Stimulated activated CD4-positive, alpha-beta T cell treated with anti-CD3 and anti-CD28 coated beads, Interleukin-15, amount 100 ng/mL, for 48 hours (primary cell): ENCODE measurements at places on chromosomes 6 and 20.

GRCh38 chr20:47931443-47931842 lies 146.2 kb upstream of the SULF2 start:
- DNase-seq, result no peak

DNA sequence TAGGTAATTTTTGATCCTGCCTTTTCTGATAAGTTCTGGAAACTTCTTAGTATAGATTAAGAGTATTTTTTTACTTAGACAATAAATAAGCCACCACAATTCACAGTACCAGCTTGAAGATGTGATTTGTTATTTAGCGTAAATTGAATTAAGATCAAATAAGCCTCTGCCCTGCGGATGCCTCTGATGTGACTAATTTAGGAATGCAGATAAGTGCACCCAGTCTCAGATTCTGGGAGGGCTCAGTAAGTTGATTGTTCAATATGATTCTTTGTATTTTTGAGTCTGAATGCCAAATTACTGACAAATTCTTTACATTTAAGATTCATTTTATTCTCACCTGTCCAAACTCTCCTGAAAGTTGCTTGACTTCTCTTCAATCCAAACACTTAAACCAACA lies 147.5 kb downstream of the THBS2 start:
- no peak for DNase-seq

DNA sequence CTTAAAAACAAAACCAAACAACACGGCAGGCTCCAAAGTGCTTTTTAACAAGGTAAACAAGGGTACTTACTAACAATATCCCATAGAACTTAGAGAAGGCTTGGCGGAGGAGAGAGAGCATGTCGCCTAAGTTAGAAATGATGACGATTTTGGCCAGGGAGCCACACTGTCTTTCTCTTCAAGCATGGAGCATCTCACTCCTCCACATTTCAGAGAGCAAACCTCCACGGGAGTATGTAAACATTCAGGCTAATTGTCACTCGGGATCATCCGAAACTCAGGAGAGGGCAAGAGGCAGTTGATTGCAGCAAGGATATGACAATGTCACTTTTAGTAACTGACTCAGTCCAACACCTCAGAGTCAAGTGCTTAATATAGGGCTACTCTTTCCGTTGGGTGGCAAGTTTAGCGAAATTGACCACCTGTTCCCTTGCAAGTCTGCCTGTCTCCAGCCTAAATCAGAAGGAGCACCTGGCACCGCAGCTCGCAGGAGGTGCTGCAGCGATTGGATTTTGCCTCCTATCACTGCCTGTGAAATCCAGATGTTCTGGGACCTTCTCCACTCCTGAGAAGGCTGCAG lies 65.8 kb upstream of the RPS6KA2 start:
- DNase-seq, result no peak

DNA sequence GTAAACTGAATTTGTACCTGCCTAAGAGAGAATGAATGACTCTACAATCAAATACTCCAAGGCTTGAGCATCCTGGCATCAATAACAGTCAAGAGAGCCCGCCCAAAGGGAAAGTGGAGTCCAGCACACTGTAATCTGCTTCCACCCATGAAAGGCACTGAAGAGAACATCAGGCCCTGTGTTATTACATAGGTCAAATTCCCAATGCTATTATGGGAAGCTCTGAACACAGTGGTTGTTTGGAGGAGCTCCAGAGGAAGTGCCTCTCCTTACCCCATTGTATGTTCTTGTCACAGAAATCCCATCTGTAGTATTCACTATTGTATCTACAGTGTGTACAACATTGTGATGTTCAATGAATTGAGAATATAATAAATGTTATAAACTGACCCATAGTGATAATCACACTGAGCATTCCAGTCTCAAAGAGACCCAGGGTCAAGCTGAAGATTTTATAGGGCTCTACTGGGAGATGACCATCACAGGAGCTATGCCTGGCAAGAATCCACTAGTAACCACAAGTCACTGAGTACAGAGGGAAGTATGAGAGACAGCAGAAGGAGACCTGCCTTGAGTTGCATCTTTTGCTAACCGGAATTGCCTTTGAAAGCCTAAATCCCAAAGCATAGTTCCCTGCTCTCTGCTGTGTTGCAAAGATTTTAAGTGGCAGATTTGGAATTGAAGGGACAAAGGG lies 446.7 kb downstream of the GJA1 start:
- no peak for DNase-seq

DNA sequence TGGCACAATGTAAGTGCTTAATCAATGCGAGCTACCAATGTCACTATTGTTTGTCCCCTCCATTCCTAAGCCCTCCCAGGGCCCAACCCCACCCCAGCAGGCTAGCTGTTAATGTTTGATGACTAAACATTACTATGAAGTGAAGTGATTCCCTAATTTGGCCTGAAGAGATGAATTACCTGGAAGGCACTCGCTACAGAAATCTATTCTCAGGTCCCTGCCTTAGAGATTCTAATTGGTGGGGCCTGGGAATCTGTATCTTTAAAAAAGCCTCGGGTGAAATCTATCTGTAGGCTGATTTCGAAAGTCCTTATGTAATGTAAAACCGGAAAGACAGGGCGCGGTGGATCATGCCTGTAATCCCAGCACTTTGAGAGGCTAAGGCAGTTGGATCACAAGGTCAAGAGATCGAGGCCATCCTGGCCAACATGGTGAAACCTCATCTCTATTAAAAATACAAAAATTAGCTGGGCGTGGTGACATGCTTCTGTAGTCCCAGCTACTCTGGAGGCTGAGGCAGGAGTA lies 16.9 kb upstream of the SNAI1 start:
- no peak for DNase-seq

DNA sequence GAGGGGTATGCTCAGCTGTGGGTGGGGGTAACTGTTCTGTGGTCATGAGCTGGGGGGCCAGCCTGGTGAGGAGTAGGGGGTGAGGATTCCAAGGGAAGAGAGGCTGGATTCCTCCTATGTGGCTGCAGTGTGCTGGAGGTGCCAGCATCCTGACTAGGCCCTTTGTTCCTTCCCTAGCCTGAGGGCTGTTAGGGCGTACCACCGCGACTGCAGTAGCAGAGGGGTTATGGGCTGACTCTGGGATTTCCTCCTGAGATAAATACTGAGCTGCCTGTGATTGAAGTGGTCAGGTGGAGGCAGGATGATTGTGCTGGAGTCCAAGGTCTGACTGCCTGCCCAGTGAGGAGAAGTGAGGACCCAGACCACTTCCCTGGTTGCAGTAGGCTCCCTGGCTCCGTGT lies 205.3 kb downstream of the ADGRG6 start:
- DNase-seq, result no peak

- peak; percentile 70 for DNase-seq
Observed at GRCh38 chr6:35259948-35260590, 534 bp downstream of the ZNF76 start.

GRCh38 chr6:145798530-145798929 lies 16.1 kb downstream of the FBXO30 start:
- no peak for DNase-seq

DNA sequence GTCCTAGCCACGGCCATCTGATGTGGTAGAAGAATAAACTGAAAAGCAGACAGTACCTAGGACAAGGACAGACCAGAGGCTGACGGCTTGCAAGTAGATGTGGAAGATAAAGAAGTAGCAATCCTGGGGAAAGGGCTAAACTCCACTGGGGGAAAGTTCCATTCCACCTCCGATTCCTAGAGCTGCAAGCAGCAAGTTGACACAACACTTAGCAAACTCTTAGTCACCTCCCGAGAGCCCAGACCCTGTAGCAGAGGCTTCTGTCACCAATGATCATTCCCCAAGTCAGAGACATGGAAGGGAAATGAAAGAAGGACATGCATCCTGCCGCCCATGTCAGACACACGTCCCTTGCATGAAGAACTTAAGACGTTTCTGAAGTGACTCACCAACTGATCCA lies 99.2 kb upstream of the RPS6KA2 start:
- DNase-seq, result no peak

- no peak for DNase-seq
Observed at GRCh38 chr6:38503960-38504682, 135.6 kb downstream of the BTBD9 start.
